ENCODE measurements at places on chromosomes 2 and 18. TPM values are rescaled to one million over a fixed set of nuclear protein-coding genes. Genes with fewer than 3 reads are reported as not detected.

GRCh38 chr2:22253171-22253570 lies 1129.4 kb downstream of the TDRD15 start:
- DNase-seq, result no peak

DNA sequence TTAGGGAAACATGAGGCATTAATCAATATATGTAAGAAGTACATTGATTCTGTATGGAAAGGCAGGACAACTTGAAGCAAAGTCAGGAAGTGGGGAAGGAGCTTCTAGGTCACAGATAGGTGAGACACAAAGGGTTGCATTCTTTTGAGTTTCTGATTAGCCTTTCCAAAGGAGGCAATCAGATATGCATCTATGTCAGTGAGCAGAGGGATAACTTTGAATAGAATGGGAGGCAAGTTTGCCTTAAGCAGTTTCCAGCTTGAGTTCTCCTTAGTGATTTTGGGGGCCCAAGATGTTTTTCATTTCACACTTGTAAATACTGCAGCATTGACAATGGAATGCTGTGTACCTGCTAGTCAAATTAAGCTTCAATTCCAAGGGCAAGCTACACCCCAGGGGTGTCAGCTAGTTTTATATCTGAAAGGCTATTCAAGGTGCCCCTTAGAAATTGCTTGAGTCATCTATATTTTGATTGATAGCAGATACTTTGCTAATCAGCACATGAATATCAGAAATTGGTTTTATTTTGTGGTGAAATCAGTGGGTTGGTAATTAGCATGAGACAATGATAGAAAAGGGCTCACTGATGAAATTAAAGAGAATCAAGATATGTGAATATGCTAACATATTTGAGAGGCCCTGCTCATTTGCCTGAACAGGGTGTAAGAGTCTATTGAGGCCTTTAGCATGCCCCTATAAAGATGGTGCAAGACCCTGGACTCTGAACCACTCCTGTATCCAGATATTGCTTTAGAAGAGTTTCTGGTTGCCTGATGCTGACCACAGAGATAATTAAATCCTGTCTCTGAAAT lies 131.5 kb downstream of the TMEM17 start:
- DNase-seq, result no peak

GRCh38 chr2:231615058-231615671 lies 22.5 kb downstream of the TEX44 start:
- peak; percentile 44 for DNase-seq

MAP3K19 gene
- 23.2 TPM for total RNA-seq

DNA sequence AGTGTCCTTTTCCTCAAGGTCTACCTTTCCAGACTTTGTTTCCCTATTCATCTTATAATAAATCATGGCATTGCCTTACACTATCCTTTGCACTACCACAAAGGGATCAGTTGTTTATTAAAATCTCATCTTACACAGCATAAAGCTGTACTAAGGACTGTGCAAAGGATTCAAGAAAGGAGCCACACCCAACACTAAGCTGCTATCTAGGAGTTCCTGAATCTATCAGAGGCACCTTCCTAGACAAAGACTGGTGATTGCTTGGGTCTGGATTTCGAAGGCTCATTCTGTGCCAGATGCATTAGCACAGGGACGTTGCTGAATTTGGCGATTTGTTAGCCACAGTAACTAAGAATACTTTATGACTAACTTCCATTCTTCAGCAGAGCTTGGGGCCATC lies 412.0 kb downstream of the NUP35 start:
- DNase-seq, result no peak

- no peak for DNase-seq
These were observed 373.4 kb downstream of the METTL4 start for GRCh38 chr18:2197946-2198345.

- DNase-seq, result no peak
These were observed 88.5 kb downstream of the ZEB2 start for GRCh38 chr2:144431392-144431783.

- no peak for DNase-seq
These were observed 77.4 kb downstream of the RNF144A start for GRCh38 chr2:6994536-6995128.

GRCh38 chr2:186319105-186319504 lies 167.0 kb upstream of the ZC3H15 start:
- DNase-seq, result no peak

DNA sequence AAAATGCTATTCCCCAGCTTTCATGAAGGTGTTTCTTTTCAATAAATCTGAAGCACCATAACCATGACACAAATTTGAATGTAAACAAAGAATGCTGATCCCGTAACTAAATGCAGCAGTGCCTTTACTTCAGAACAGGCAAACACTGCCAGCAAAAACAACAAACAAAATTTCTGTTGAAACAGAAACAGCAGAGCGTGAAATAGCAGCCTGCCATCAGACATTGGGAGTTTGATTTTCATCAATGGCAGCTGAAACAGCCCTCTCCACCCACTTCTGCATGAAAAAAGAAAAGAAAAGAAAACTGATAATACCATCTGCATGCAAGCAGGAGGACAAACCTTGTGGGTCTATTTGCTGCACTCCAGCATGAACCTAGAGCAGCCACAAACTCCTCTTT lies 128.3 kb downstream of the CDH2 start:
- DNase-seq, result no peak

All from ovary (tissue), 10 donors.